ENCODE measurements at places on chromosomes 7 and 10. TPM values are rescaled to one million over a fixed set of nuclear protein-coding genes. Genes with fewer than 3 reads are reported as not detected.

Gene NOS3
- 1.3 TPM for polyA plus RNA-seq

DNA sequence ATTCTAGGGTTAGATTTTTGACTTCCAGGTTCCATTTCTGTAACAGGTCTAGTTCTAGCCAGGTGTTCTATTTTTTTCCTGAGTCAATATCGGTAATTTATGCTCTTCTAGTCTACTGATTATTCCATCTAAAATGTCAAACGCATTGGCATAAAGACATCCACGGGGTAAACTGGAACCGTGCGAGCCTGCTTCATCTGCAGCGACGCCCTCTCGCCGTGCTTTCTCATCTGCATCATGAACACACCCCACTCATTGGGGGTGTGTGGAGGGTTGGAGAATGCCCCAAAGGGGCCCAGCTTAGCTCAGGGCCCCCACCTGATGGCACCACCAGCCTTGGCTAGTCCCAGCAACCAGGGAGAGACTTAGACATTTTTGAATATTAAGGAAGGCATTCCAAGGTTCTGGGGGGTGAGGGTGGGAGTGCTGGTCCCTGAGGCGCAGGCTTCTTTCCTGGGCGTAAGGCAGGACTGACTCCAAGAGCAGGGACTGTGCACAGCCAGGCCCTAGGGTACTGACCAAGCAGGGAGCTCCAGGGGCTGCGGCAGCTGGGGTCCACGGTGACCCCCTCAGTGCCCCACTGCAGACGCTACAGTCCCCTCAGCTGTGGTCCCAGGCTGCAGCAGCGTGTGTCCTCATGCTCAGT, 12.9 kb upstream of the CRYGN start:
- DNase-seq = no peak

Gene LAMB1
- 171 TPM for polyA plus RNA-seq

Gene ALOX5
- polyA plus RNA-seq = not detected

Gene UFSP1
- 2.0 TPM for polyA plus RNA-seq
